ENCODE measurements at places on chromosomes 7 and 10. TPM values are rescaled to one million over a fixed set of nuclear protein-coding genes. Genes with fewer than 3 reads are reported as not detected.

- DNase-seq: no peak
Measured at GRCh38 chr10:44197646-44198045, 187.3 kb downstream of the CXCL12 start.

Gene CASD1
- 23.8 TPM for total RNA-seq

DNA sequence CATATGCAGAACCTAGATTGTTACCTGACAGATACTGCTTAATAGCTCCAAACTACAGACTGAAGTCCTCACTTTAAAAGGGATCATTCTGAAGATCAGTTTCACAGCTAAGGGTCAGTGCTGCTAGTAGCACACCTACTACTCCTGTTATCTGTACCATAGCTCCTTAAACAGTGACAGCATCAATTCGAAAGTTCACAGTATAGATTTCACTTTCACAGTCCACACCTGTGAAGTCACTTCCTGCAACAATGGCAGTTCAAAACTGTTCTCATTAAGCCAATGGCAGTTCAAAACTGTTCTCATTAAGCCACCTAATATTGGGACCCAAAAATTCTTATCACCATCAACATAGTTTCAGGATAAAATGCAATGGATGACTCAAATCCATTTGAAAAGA is 10.7 kb upstream of the FHIP2A start:
- DNase-seq: no peak

DNA sequence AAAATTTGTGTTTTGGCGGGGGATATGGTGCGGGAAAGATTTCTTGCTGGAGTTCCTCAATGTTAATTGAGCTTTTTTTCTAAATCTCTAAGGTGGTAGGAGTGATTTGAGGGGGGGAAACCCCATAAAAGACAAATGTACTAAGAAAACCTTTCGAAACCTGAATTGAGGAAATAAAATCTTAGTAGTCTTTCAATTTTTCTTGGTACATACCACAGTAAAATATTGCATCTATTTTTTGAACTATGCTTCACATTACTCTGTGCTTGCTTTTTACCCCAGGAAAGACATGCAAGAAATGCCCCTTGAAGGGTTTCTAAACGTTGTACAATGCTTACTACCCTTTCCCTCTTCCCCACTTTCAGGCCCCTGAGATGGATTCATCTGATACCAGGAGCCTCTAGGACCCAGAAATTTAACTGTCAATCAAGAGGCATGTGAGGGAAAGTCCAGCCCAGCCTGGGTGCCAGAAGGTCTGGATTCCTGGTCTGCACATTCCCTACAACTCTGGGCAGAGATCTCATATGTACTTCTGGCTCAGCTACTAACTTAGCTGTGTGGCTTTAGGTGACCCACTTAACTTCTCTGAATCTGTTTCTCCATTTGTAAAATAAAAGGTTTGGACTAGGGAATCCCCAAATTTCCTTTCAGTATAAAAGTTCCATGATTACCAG is 5.8 kb upstream of the PDCD4 start:
- DNase-seq: no peak

DNA sequence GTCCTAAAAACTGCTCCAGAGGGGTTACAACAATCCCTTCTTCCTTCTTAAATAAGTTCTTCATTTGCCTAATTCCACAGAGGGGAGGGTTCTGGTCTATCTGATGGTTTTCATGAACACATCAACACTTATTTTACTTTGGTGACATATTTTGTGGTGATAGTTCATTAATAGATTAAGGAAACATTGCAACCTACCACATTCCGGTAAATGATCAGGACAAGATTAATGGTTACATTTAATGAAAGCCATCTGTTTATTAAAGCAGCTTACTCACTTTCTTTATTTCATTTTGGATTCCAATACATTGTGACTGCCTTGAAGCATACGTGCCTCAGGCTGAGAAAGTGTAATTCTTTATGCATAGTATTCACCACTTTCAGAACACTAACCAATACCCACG is 101.0 kb downstream of the SKIDA1 start:
- no peak for DNase-seq

GRCh38 chr7:26378016-26378415 is 86.4 kb downstream of the SNX10 start:
- no peak for DNase-seq

DNA sequence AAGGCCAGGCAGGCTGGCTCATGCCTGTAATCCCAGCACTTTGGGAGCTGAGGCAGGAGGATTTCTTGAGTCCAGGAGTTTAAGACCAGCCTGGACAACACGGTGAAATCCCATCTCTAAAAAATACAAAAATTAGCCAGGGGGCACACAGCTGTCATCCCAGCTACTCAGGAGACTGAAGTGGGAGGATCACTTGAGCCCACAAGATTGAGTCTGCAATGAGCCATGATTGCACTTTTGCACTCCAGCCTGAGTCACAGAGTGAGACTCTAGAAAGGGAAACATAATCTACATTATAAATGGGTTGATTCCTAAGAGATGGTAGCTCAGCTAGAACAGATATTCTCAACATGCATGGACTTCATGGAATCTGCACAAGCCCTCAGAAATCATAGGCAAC is 6.3 kb upstream of the LIPF start:
- DNase-seq: no peak

DNA sequence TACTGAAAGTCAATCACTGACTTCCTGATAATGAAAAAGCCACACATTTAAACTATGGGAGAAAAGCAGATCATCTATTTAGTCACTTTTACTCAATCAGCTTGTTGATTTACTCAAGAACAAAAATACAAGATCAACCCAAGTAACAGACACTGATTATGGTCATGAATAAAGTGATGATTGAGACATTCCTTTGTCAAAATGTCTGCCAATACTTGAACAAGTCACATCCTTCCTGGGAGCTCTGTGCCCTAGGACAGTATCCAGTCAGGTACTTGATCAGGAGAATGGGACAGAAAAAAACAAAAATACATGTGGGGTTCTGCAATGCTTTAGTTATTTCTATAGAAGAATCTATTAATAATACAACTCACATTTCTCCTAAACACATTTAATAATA is 150.0 kb upstream of the NEBL start:
- no peak for DNase-seq

DNA sequence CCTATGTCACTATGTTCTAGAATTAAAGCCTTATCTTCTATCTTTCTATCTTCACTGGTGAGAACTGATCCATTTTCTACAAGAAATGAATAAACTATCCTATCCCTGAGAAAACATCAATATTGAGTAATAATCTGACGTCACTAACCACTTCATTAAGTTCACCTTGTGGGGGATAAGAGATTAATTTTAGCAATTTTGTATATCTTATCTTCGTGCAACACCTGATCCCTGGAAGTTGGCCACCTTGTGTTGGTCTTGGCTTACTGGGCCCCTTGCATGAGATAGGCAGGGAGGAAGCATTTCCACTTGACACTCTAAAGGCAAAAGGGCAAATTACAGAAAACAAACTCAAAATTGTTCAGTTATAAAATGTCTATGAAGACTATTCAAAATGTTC is 20.1 kb upstream of the OR6B1 start:
- DNase-seq: no peak

DNA sequence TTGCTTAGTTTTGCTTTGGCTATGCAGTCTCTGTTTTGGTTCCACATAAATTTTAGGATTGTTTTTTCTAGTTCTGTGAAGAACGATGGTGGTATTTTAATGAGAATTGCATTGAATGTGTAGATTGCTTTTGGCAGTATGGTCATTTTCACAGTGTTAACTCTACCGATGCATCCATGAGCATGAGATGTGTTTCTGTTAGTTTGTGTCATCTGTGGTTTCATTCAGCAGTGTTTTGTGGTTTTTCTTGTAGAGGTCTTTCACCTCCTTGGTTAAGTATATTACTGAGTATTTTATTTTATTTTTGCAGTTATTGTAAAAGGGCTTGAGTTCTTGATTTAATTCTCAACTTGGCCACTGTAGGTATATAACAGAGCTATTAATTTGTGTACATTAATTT is 78.2 kb upstream of the ZNF92 start:
- no peak for DNase-seq

DNA sequence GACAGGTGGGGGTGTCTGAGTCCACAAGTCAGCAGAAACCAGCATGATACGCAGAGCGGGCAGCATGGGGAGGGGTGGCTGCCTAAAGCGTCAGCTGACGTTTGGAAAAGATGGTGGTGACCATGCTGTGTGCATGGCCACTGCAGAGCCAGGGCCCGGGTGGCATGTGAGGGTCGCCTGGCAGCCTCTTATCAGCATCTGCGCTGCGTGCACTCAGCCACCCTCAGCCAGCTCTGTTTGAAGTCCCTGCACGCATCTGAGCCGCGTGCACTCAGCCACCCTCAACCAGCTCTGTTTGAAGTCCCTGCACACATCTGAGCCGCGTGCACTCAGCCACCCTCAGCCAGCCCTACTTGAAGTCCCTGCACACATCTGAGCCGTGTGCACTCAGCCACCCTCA is 61.5 kb downstream of the WDR37 start:
- no peak for DNase-seq

Gene PRF1
- not detected for total RNA-seq

- DNase-seq: no peak
Measured at GRCh38 chr10:70221030-70221429, 12.2 kb downstream of the PPA1 start.

Gene RGS10
- total RNA-seq: 10.5 TPM

GRCh38 chr10:87552248-87552929 is 47.7 kb downstream of the MINPP1 start:
- no peak for DNase-seq

DNA sequence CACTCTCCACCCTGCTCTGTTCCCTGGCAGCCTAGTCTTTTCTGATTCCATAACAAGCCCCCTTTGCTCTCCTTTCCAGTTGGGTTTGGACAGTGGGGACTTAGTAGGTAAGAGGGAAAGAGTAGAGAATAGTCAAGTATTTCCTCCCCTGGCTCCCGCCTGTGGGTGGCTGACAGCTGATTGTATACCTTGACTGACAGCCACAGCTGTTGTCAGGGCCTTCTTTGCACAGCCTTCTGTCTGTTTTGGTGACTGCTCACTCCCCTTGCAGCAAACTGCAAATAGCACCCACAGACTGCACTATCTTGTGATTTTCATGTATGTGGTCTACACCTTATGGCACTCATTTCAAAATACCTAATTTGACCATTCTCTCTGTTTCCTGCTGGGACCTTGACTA is 486.3 kb downstream of the ACTR3B start:
- DNase-seq: no peak

Gene CRPPA
- total RNA-seq: 2.0 TPM

Gene PTPN20
- 1.1 TPM for total RNA-seq

DNA sequence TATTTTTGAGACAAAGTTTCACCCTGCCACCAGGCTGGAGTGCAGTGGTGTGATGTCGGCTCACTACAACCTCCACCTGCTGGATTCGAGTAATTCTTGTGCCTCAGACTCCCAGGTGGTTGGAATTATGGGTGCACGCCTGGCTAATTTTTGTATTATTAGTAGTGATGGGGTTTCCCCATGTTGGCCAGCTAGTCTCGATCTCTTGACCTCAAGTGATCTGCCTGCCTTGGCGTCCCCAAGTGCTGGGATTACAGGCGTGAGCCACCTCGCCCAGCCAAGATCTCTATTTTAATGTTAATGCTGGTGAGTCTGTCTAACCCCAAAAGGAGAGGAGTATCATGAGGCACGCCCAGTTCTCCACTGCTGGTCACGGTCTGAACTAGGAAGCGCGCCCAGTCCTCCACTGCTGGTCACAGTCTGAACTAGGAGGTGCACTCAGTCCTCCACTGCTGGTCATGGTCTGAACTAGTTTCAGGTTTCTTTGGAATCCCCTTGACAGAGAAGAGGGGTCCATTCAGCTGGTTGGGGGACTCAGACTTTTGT is 5.6 kb upstream of the LRRC27 start:
- no peak for DNase-seq

DNA sequence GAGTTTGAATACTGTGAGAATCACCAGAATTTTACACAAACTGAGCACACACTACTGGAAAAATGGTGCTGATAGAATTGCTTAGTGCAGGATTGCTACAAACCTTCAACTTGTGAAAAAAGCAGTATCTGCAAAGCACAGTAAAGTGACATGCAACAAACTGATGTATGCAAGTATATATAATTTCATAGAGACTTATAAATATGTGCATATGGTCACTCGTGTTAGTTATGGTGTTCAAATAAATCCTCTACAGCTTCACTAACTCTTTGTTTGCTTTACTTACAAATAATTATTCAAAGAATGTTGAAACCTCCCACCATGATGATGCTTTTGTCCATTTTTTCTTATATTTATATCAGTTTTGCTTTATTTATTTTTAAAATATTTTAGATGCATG is 1130.9 kb upstream of the CELF2 start:
- no peak for DNase-seq

Gene ORC5
- 30.0 TPM for total RNA-seq

- no peak for DNase-seq
Measured at GRCh38 chr7:65404020-65404419, 30.4 kb downstream of the ZNF92 start.

- DNase-seq: peak; percentile 68
Measured at GRCh38 chr10:110893559-110894179, 21.9 kb downstream of the PDCD4 start.

Gene GALNT17
- total RNA-seq: not detected

DNA sequence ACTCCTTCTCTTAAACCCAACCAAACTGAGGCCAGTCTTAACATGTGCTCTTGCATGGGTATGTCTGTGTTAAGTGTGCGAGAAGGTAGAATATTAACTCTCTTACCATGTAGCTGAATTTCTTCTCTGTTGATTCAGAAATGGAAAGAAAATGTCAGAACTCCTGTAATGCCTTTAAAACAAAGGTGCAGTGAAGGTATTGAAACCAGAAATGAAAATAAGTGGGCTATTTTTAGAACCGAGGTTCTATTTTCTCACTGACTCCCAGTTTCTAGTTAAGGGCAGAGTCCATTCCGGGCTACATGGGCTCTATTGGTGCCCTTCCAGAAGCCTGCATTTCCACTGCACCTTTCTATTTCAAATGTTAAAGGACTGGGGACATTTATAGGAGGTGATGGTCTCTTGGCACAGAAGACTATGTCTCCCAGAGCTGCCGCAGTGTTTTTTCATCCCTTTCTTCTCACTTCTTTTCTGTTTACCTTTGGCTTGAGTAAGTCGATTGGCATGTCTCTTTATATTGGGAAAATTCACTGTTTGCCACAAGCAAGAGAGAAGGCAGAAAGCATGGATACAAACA is 174.9 kb downstream of the LRMDA start:
- no peak for DNase-seq

DNA sequence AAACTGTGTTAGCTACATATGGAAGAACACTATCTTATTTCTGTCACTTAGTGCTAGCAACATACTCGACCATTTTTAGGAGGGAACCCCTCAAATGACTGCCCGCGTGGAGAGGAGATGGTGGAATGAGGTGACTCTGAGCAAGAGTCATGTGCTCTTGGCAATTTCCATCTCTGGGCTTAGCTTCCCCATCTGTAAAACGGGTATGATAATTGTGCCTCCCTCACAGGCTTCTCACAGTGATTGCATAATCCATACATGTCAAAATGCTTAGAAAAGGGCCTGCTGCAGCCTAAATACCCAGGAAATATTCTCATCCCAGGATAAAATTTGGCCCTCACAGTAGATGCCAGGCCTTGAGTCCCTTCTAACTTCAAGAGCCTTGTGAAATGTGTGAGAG is 86.6 kb downstream of the WDFY4 start:
- no peak for DNase-seq

DNA sequence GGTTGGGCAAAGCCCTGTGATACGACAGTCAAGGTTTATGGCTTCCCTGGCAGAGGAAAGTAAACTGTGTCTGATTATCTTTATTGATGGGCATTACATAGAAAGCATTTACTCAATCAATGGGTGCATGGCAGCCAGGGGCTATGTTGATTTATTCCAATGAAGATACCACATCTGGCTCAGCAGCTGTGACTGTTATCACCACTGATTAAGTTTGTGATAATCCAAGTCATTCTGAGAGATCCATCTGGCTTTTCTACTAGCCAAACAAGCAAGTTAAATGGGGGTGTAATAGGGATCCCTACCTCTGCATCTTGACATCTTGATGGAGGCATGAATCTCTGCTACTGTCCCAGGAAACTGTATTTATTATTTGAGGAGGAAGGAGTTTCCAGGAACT is 86.7 kb downstream of the KLF6 start:
- DNase-seq: no peak

All from dermis blood vessel endothelial cell (primary cell).